GM12892 (cell line): ENCODE measurements at places on chromosomes 2 and 18.

DNA sequence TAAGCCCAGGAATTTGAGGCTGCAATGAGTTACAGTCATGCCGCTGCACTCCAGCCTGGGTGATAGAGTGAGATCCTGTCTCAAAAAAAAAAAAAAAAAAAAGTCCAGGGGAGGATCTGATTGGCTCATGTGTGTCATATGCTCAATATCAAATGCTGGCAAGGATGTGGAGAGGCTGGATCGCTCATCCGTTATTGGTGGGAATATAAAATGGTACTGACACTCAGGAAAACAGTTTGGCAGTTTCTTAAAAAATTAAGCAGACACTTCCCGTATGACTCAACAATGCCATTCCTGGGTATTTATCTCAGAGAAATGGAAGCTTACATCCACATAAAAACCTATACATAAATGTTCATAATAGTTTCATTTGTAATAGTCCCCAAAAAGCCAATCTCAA lies 68.9 kb downstream of the MEX3C start:
- DNase-seq, result no peak

- DNase-seq, result no peak
Measured at GRCh38 chr2:147850838-147851237, 6.0 kb downstream of the ACVR2A start.

DNA sequence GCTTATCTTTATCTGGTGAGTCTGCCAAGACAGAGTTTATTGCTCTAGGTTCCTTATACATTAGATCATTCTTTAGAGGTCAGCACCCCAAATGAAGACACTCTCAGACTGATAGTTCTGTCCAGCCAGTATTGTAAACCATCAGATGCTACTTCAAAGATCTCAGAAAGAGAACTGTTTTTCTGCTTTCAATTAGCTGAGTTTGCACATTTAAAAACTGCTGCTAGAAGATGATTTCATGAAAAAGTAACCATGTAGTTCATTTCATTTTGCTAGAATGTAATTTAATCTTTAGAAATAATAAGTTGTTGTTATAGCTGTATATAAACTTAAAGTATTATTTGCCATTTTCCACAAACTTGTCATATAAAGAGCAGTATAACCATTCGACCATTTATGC lies 344.5 kb upstream of the ATP5MC3 start:
- no peak for DNase-seq

DNA sequence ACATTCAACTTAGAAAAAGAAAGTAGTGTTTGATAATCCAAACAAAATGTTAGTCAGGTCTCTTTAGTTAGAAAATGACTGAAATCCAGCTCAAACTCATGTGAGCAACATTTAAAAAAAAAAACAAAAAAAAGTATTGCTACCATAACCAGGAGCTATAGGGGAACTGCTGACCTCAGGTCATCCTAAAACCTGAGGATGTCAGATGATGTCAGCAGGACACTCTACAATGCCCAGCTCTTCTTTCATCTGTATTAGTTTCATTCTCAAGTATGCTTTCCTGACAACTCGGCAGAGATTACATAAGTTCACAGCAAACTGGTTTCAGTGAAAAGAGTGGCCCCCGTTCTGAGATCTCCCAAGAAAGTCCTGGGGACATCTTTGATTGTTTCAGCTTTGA lies 4.2 kb upstream of the ESCO1 start:
- DNase-seq, result no peak

- no peak for DNase-seq
Measured at GRCh38 chr2:85854166-85854509, 34.7 kb downstream of the ST3GAL5 start.

DNA sequence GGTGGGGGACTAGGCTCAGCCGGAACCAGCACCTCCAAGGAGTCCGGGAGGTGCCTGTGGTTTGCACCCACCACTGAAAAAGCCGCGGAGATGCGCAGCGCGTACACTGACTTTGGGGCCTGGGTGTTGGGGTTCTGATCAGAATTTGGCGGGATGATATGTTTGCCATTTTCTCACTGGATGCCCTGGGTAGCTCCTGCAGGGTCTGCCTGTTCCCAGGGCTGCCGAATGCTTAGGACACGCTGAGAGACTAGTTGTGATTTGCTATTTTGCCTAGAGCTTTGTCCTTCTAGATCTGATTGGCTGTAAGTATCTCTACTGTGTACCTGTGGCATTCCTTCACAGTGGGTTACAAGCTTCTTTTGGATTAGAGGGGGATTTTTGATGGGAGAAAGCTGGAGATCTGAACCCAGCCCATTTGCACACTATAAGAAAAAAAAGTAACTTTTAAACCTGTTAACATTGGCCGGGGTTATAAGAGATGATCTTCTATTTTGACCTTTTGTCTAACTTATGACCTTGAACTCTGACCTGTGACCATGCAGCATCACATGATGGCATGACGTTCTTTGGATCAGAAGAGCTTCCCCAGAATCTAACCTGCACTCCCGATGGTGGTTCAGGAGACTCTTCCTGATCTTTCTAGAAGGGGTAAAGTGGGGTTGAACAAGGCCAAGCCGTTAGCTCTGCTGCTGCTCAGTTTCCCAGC lies 1.6 kb downstream of the KCNE4 start:
- DNase-seq, result no peak

DNA sequence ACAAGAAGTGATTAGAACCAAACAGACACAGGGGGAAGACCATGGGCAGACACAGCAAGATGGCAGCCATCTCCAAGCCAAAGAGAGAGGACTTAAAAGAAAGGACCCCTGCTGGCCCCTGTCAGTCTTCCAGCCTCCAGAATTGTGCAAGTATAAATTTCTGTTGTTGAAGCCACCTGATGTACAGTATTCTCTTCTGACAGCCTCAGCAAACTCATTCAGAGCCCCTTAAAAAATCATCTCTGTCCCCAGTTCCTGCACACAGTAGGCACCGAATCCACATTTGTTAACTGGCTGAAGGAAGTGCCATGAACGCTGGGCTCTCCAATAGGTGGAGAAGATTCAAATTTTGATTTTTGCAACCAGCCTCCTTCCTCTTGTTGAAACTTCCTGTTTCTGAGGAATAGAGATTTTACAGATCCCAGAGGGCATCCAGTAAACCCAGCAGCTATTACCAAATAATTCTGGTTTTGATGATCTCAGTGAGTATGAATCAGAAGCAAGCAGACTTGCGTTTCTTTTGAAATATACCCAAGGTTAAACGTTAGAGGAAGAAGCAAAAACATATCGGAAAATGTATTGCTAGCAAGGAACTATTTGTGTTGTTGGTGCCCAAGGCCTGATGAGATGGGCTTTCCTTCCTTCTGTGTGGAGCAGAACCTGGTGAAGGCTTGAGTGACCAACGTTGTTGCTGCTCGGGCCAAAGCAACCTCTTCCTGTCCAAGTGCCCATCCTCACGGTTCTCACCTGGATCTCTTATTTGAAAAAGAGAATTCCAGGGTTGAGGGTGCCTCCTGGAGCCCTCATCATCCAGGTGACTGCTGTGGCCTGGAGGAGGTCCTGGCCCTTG lies 47.7 kb upstream of the PLB1 start:
- no peak for DNase-seq

DNA sequence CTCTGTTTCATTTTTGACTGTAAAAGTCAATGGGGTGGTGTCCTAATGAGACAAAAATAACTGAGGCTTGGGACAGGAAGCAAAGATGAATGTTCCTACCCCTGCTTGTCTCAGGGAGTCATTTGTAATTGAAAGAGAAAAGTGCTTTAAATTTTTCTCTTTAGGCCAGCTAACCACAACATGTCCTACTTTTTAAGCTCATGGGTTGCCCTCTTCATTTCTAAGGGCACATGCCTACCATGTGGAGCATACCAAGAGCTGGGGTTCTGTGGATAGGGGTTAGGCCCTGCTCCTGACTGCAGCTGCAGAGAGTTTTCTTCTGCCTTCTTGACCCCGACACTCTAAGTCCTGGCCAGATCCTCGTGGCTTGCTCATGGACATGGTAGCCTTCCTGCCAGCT lies 96.8 kb upstream of the ARL4C start:
- DNase-seq, result no peak

- DNase-seq, result no peak
Measured at GRCh38 chr2:152049541-152049940, 49.3 kb downstream of the CACNB4 start.

- no peak for DNase-seq
Measured at GRCh38 chr2:136219963-136220362, 102.0 kb upstream of the CXCR4 start.

GRCh38 chr2:160007111-160007510 lies 55.3 kb downstream of the PLA2R1 start:
- DNase-seq, result no peak

DNA sequence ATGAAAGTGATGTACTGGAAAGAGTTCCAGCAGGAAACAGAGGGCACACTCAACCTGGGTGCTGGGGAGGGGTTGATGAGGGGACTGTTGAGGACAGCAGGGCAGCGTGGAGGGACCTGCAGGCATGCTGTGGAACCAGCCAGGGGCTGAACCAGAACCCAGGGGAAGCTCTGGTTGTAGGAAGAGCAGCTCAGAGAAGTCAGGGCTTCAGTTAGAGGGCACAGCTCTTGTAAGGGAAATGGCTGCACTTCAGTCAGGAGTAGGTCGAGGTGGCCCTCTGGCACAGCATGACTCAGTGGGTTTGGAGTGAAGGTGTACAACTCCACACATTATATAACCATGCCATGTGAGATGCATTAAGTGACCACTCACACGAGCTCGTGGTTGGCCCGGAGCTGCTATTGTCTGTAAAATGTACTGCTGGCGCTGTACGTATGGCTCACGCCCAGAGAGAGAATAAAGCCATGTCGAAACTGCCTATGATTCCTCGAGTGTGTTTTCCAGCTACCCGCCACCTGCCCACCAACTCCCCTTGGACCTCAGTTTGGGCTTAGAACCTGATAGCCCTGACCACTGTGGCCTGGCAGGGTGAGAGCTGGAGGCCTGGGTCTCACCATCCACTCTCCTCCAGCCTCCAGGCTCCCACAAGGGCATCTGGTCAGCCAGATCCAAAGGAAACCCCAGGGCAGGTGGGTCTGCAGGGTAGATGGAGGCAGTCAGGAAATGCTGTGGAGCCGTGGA lies 136.5 kb upstream of the HS6ST1 start:
- no peak for DNase-seq

DNA sequence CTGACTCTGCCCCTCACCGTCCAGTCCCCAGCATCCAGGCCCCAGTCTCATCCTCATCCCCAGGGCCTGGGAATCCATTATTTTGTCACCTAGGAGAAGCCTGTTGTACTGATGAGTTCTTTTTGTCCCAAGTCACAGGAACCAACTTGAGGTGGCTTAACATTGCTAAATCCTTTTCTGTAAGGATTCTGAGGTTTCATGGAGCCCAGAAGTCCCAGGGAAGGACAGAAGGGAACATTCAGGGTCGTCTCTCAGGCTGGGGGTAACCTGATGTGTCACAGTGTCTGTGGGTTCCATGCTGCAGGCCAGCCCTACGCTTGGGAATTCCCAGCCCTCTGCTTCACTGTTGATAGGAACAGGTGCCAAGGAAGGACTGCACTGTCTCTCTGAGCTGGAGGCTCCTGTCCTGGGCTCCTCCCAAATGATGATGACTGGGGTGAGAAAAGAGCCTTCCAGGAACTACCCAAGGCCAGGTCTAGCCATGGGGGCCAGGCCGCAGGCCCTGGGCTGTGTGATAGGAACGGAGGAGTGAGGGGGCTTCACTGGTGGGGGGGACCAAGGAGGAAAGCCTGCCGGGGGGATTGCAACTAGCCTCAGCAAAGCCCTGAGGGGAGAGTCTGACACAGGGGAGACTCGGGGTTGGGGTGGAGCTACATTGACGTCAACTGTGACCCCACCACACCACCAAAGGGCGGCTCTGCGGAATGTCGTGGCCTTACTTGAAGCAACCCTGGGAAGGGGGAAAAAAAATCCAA lies 145.7 kb downstream of the SMAD7 start:
- DNase-seq, result no peak

DNA sequence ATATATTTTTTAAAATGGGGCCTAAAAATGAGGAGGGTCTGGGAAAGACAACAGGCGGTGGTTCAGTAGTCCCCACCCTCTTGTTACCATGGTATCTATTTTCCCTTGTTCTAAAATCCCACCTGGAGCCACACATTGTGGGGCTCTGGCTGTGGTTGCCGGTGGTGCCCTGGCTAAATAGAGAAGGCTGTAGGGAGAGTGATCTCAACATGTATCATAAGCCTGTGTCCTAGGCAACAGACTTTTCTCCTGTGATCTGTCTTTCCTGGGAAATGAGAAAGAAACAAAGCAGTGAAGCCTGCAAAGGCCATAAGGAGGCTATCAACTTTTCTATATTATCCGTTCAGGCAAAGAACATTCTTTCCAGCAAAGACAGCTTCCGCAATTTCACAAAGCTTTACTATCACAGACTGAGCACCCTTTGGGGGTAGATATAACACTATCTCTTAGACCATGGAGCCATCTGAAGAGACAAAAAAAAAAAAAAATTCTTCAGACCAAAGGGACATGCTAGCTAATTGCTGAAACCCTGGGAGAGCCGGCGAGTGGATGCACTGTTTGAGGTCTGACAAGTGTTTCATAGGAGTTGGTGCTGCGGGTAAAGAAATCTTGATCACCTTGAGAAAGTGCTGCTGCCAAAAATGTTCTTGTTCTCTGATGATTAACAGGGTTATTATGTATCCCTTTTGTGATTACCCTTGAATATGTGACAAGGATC lies 879.2 kb upstream of the DDX18 start:
- DNase-seq, result no peak

GRCh38 chr2:97991081-97991856 lies 4.5 kb downstream of the TMEM131 start:
- DNase-seq, result no peak

GRCh38 chr2:152925547-152926448 lies 207.4 kb downstream of the ARL6IP6 start:
- peak; percentile 8 for DNase-seq

DNA sequence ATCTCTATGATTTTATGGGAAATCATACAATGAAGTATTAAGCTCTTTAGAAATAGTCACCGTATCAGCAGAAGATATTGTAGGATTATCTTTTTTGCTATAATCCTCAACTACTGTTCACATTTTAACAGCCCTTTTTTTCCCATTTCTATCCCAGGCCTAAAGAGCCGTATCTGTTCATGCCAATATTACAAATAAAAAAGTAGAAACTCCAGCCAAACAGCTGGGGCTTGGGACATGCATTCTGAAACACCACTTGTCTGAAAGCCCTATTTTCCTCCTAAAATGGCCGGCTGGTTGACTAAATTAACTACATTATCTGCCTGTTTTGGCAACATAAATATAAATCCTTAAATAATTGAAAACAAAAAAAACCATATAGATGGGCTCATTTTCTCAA lies 477.8 kb downstream of the CDH2 start:
- no peak for DNase-seq

- DNase-seq, result no peak
Measured at GRCh38 chr2:98730053-98730706, 752 bp downstream of the MGAT4A start.

- no peak for DNase-seq
Measured at GRCh38 chr2:31474296-31474695, 59.8 kb upstream of the XDH start.

DNA sequence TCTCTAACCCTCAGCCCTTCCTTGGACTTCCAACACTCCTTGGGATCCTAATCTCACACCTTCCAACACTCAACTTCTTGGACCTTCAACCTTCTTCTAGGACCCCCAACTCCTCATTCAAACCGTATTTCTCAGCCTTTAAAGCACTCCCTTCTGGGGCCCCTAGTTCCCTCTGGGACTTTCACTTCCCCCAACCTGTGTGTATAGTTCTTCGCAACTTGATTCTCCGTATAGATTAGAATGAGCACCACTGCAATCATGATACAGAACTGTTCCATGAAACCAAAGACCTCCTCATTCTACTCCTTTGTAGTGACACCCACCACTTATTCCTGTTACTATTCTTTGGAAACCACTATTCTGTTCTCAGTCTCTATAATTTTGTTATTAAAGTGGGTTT lies 62.0 kb upstream of the NFU1 start:
- peak; percentile 21 for DNase-seq

GRCh38 chr2:69436596-69436937 lies 668 bp downstream of the NFU1 start:
- peak; percentile 5 for DNase-seq
